KBM-7 (cell line): ENCODE measurements at places on chromosomes 3 and 15.
A peak's percentile ranks its signal among the peaks of the same experiment; 100 is the strongest.

DNA sequence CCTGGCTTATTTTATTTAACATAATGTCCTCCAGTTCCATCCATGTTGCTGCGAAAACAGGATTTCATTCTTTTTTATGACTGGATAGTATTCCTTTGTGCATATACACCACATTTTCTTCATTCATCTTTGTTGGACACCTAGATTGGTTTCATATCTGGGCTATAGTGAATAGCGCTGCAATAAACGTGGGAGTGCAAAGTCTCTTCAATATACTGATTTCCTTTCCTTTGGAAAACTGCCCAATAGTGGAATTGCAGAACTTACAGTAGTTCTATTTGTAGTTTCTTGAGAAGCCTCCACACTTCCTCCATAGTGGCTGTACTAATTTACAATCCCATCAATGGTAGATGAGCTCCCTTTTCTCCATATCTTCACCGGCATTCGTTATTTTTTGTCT is 72.5 kb upstream of the KLHL25 start:
- no peak for DNase-seq

- DNase-seq, result no peak
Observed at GRCh38 chr3:152709659-152710058, 125.3 kb upstream of the P2RY1 start.

GRCh38 chr3:100105501-100105900 is 8.8 kb downstream of the FILIP1L start:
- peak; percentile 58 for DNase-seq

- DNase-seq, result no peak
Observed at GRCh38 chr3:177401375-177401774, 204.1 kb upstream of the TBL1XR1 start.

DNA sequence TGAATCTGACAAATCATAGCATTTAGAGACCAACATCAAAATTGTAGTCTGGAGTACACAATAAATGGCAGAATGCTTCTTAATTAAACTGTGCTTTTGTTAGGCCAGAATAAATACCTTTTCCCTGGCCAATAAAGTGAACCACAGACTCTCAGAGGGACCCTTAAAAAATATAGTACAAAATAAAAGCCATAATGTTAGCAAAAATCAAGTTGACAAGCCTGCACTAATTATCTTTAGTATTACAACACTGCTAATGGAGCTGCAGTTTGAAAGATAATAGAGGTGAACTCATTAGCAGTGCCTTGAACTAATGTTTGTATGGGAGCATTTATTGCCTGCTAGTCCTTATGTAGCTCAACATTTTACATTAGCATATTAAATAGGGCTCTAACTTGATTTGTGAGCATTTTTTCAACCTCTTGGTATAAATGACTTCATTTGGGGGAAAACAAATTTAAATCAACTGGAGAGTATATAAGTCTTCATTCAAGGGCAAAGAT is 801.3 kb downstream of the EPHA3 start:
- no peak for DNase-seq

GRCh38 chr3:171936191-171936841 is 93.2 kb downstream of the TMEM212 start:
- no peak for DNase-seq

- no peak for DNase-seq
Observed at GRCh38 chr3:48187301-48187578, 977 bp downstream of the CDC25A start.

DNA sequence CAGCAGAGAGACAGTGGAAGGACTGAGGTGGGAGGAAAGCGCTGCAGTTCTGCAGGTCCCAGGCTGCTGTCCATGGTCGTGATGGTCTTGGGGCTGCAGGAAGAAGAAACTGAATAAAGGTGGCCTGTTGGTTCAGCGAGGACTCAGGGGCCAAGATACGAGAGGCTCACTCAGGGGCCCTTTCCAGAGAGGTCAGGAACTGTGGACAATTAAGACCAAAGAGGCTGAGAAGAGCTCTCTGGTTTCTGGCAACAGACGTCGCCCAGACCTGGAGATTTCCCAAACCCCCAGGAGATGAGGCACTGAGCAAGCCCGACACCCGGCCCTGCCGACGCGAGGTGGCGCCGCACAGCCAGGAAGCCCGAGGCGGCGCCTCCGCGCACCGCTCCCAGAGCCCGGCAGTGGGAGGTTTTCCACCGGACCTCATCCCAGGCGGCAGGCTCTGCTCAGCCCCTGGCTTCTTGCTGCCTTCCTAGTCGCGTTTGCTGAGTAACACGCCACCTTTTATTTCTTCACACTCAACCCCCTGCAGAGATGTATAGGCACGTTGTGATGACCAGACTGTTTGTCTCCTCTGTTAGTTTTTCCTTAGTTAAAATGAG is 56.4 kb upstream of the ARRDC4 start:
- peak; percentile 64 for DNase-seq

DNA sequence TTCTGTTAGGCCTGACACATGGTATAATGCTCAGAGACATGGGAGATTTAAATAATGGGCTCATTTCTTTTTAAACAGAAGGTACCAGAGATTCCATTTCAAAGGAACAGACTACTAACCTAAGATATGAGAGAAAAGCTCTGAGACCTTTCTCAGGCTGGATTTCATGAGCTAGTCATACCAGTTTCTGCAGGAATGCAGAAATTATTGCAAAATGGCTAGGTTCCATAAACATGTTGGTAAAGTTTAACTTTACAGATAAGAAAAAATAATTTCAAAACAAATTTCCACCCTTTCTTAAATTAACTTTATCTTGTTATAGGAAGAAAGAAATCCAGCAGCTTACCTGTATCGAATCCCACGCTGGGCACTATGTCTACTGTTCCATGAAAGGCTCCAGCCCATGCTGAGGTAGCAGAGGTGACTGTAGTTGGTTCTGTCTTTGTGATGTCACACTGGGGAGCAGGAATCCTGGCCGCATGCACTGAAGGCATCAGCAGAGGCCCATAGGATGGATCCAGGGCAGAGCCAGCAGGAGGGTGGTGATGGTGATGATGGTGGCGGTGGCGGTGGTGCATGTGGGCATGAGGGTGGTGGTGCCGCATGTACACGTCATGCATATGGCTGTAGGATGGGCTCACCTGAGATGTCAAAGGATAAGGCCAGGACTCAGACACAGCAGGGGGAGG is 22.6 kb downstream of the VGLL3 start:
- DNase-seq, result no peak

GRCh38 chr15:28107111-28107903 is 8.2 kb upstream of the OCA2 start:
- DNase-seq, result no peak

- DNase-seq, result no peak
Observed at GRCh38 chr3:64216274-64217147, 8.8 kb downstream of the PRICKLE2 start.

DNA sequence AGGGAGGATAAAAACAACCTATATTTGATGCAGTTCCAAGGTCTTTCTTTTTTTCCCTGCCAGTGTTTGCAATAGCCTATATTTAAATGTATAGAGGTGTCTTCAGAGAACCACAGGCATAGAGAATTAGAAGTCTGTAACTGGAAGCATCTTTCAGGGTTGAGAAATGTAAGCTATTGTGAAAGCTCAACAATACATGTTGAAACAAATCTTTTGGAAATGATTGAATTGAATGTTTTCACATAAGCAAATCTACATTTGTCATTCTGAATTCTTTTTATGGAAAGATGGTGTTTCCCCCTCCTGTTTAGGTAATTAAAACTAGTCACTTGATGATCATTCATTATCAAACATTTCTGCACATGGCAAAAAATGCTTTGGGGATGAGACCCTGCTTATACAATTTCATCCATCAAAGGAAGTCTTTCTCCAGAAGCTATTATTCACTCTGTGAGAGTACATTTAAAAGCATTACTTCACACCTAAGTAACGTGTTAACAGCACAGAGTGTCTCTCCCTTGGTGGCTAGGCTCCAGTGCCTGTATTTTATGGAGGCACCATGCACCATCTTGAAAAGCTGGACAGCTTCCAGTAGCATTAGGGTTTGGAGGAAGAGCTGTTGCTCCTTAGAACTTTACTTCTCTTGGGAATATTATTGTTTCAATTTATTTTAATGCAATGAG is 406.2 kb downstream of the LSAMP start:
- no peak for DNase-seq

- no peak for DNase-seq
Observed at GRCh38 chr3:18538463-18539230, 113.5 kb upstream of the SATB1 start.

DNA sequence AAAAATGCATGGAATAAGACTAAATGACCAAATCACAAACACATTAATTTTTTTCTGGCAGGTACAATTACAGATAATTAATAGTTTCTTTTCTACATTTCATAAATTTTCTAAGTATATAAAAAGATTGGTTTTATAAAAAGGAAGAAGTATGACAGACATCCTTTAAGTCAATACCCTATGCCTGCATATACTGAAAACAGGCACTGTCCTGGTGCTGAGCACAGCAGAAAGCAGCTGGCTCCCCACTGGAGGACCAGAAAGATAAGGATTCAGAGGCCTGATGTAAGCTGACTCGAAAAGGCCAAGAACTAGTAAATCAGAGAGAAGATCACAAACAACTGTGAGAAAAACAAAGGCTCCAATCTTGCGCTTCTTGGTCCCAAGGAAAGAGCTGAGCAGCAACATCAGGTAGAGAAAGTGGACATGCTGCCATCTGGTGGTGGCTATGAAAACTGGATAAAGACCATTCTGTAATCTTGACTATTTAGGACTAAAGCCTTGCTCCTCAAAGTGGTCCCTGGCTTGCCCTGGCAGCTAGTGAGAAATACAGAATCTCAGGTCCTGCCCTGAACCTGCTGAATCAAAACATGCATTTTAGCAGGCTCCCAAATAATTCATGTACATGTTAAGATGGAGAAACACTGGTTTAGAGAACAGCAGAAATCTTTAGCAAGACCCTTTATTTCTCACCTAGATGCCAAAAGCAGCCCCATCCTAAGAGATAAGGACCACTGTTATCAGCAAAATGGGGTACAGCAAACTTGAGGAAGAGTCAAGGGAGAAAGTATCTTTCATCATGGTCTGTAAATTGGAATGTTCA is 76.0 kb downstream of the TRANK1 start:
- DNase-seq, result peak; percentile 67

- DNase-seq, result no peak
Observed at GRCh38 chr3:85912980-85913379, 954.2 kb downstream of the CADM2 start.
